Myometrial cell (primary cell): ENCODE measurements at places on chromosomes 13 and 19. TPM values are rescaled to one million over a fixed set of nuclear protein-coding genes. Genes with fewer than 3 reads are reported as not detected.

The SBSN gene
- 1.4 and 3.9 TPM in 2 replicates for total RNA-seq

The VSTM2B gene
- not detected in 2 replicates for total RNA-seq

The TMEM150B gene
- not detected in 2 replicates for total RNA-seq

The C1QTNF9 gene
- not detected in 2 replicates for total RNA-seq

The THSD8 gene
- total RNA-seq = not detected in 2 replicates

The PABPC3 gene
- under 0.01 TPM in 1 of 2 replicates, not detected in the other for total RNA-seq

The LILRB1 gene
- total RNA-seq = not detected in 2 replicates

The LENG8 gene
- total RNA-seq = 28.2 and 43.0 TPM in 2 replicates

The RNF225 gene
- not detected in 2 replicates for total RNA-seq

The PROZ gene
- not detected in 2 replicates for total RNA-seq

The ILF3 gene
- 122 and 134 TPM in 2 replicates for total RNA-seq

The TEX26 gene
- 0.35 TPM in 1 of 2 replicates, not detected in the other for total RNA-seq

The IGSF23 gene
- 3.7 TPM in 1 of 2 replicates, not detected in the other for total RNA-seq

The KLK12 gene
- total RNA-seq = not detected in 2 replicates

The GRK1 gene
- total RNA-seq = not detected in 2 replicates

The RXFP2 gene
- total RNA-seq = not detected in 2 replicates

The PLPP2 gene
- total RNA-seq = 29.2 and 38.9 TPM in 2 replicates

The ZNF701 gene
- 3.2 and 7.1 TPM in 2 replicates for total RNA-seq

The SIPA1L3 gene
- 20.2 and 25.4 TPM in 2 replicates for total RNA-seq

The C13orf42 gene
- not detected in 2 replicates for total RNA-seq

The ZNF709 gene
- total RNA-seq = 0.71 and 1.7 TPM in 2 replicates

The KIR2DL1 gene
- total RNA-seq = not detected in 2 replicates

The USF2 gene
- 38.1 and 59.7 TPM in 2 replicates for total RNA-seq

The CYTH2 gene
- total RNA-seq = 22.7 and 38.3 TPM in 2 replicates

The GZMM gene
- total RNA-seq = not detected in 2 replicates

The F2RL3 gene
- under 0.01 TPM in 1 of 2 replicates, not detected in the other for total RNA-seq
